ENCODE measurements at places on chromosomes 1 and 21.

DNA sequence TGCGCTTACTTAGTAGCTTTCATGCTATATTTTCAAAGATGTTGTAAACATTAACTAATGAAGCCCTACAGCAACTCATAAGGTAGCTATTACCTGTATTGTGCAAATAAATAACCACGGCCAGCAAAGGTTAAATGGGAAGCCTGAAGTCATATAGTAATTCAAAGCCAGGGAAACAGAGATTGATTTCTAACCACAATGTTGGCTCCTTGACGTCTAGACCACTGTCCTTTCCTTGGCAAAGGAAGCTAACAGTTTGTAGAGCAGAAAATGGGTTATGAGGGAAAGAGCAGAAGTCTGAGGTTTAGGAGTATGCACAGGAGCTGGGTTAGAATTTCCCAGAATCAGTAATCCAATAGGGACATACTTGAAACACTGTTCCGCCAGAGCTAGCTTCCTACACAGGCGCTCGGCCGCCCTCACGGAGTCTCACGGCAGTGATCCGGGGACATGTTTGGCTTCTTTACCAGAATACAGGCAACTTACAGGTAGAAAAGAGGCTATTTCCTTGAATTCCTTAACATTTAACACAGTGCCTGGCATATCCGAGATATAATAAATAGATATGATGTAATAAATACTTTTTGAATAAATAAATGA is 298.8 kb upstream of the LYPLAL1 start:
- DNase-seq: no peak

DNA sequence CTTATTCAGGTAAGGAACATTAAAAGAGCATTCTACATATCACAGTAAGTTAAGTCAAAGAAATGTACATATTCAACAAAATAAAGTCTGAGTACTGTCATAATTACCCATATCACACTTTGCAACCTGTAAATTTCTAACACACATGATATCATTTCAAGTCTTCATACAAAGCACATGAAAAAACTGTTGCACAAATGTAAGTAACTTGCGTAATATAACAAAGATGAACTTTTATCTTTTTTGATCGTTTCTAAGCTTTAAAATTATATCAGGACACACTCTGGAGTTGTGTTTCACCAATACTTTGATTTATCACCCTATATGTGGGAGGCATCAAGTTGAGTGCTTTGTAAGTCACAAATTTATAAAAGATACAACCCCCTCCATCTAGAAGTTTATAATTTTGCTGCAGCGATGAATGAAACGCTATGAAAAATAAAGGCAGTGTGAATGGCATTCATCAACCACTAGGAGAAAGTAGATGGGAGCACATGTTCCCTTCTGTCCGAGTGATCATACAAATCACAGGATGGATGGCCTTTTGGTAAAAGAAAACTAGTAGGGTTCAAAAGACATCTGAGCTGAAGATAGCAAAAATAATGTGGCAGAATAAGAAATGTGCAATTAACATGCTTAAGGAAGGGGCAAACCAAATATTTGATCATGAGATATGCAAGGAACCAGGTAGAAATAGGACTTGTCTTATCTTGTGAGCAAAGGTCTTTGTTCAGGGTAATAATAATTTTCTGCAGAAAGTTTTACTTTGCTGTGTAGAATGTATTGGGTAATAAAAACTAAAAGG is 27.5 kb downstream of the NRIP1 start:
- DNase-seq: no peak

DNA sequence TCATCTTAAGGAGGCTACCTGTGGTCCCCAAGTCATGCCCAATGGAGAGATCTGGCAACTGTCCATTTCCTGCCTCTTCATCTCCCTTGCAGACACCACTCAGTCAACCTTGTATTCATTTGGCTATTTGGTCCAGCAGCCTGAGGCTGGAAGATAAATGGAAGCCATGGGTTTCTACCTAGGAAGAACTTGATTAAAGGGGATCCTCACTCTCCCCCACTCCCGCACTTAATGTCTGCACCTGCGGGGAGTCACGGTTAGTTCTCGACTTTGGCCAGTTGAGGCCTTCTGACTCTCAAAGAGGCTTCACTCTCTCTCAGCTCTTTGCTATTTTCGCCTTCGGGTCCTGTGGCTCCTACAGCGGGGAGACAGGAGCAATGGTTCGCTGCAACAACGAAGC is 8.4 kb upstream of the ATXN7L2 start:
- no peak for DNase-seq

- no peak for DNase-seq
Observed at GRCh38 chr1:167629681-167630567, at the start of gene RCSD1. RCSD1 (plus strand) TSS chr1:167630232; CDS start chr1:167630424, 192 bp downstream.

DNA sequence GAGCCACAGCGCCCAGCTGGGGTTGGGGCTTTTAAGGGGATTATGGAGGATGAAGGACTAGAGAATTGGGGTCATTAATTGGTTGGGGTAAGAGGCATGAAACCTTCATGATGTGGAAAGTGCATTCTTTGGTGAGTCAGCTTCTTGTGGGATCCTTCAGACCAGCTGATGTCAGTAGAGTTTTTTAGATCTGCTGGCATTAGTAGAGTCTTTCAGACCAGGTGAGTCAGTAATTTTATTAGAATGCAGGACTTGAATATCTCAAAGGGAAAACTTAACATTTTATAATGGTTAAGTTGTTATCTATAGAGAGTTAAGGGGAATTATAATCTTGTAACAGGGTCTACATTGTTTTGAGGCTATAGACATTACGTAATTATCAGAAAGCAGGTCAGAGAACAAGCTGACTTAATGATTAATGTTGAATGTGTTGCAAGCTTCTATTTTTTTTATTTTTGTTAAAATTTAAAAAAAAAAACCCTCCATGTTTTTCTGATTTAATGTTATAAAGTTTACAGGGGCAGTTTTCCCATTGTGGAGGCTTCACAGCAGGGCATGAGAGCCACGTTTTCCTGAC is 160.9 kb upstream of the FMN2 start:
- DNase-seq: peak; percentile 37

- DNase-seq: no peak
Observed at GRCh38 chr1:26281091-26281958, 1.4 kb downstream of the SH3BGRL3 start.

DNA sequence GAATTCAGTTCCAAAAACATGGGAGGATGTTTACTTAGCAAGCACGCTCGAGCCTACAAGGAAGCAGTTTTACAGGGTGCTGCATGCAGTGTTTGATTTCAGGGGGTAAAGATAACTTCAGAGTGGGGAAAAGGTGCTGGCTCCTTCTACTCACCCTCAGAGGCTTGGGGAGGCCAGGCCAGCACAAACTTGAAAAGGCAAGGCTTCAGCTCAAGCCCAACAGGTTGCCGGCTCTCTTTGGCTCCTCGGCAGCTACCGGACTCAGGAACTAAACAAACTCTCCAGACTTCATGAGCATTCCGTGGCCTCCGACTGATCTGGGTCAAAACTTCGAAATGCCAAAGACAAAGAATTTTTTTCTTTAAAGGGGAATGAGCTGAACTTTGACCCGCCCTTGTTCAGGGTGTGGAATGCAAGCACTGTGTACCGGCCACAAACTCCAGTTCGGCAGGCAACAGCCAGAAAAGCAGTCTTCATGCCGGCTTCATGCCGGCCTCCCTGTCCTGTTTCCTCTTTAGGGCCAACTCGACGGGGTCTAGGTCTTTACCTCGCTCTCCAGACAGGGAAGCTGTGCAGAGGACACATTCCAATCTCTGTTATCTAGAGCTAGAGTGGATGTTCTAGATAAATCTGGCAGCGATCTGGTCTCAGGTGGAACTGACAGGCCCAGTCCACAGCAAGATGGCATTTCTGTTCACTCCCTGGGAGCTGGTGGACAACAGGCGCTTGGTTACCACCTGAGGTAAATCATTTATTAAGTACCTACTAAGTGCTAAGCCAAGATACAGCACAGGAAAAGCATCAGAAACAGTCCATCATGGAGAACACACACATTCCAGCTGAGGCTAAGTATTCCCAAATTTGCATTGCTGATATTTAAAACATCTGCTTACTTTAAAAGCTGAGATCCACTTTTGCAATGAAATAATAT is 75.0 kb downstream of the CD46 start:
- DNase-seq: no peak

DNA sequence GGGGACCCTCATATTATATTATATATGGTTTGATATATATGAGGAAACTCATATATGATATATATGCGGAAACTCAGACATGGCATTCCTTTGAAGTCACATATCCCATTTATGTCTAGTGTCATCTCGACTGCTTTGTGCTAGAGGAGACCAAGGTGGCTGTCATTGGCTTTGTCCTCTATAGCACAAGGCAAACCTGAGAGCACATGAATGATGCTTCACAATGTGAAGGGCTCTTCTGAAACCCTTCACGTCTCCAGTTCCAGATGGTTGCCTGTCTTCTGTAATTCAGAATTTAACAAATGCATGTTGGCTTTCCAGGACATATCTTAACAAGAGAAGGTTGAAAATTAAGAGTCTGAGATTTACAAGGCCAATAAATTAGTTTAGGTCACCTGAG is 303.6 kb downstream of the BARHL2 start:
- DNase-seq: no peak

Data from NCI-H82 (cell line).